Endothelial cell of umbilical vein (primary cell): ENCODE measurements at places on chromosomes 7 and 10.
A peak's percentile ranks its signal among the peaks of the same experiment; 100 is the strongest.

DNA sequence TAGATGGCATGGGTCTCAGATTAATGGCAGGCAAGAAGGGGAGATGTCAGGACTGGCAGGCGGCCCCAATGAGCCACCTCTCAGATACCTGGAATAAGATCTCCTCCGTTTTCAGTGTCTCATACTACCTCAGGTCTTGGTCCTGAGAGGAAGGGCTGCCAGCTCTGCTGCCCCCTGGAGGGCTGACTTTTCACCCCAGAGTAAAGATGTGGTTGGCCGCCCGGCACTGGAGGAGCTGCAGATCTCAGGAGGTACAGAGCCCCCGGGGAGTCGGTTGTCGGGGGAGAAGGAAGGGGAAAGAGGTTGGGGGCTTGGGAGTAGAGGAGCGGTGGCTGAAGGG is 642 bp upstream of the COL13A1 start:
- peak; percentile 70 for DNase-seq

GRCh38 chr7:151312831-151313809 is 28.5 kb upstream of the NUB1 start:
- no peak for DNase-seq

GRCh38 chr7:73308074-73308664 is 457 bp downstream of the NSUN5 start:
- peak; percentile 14 for DNase-seq

DNA sequence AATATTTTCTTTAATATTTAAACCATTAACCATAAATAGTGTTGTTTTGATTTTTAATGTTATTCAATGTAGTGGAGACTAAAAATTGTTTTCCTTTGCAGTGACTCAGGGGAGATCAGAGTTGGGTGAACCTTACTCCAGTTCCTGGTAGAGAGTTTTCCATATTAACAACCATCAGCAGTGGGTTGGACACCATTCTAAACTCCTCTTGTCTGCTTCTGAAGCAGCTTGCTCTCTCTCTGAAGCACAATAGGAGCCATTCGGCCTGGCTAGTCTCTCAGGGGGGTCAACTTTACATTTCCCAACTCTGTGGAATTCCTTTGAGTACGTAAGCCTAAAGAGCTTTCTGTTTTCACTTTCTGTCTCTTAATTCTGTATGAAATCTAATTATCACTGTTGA is 9.4 kb upstream of the NRG3 start:
- peak; percentile 72 for DNase-seq

DNA sequence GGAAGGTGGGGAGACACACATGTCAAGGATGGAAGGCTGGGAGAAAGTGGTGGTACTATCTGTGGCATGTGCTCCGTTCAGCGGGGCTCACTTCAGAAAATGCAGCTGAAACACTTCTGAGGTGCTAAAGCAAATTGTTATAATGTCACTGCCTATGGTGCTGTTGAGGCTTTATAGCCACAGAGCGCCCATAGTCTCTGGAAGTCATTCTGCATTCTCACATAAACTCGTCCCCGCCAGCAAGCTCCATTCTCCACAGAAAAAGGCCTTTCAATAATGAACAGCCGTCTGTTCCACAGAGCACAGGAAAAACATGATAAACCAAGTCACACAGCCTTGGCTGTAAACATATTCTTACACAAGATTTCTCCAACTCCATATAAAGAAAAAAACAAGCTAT is 131.9 kb downstream of the TAX1BP1 start:
- no peak for DNase-seq

- no peak for DNase-seq
Measured at GRCh38 chr7:1152492-1152891, 7.5 kb downstream of the ZFAND2A start.

- no peak for DNase-seq
Measured at GRCh38 chr10:27531336-27531847, 27.3 kb downstream of the RAB18 start.

DNA sequence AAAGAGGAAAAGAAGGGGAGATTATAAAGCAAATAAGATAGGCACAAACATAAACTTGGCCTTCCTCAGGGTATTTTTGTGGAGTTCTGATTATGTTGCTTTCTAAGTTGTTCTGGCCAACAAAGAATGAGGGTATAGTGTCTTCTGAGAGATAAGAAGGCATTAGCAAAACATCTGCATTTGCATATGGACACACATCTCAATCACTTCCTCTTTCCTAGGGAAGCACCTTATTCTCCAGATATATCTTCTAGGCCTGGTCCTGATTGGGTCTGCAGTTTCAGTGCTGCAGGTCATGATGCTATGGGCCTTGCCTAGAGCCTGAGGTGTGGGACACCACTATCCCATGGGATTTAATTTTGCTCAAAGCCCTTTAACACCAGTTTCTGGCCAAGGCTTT is 308.8 kb upstream of the PHYHIPL start:
- no peak for DNase-seq

DNA sequence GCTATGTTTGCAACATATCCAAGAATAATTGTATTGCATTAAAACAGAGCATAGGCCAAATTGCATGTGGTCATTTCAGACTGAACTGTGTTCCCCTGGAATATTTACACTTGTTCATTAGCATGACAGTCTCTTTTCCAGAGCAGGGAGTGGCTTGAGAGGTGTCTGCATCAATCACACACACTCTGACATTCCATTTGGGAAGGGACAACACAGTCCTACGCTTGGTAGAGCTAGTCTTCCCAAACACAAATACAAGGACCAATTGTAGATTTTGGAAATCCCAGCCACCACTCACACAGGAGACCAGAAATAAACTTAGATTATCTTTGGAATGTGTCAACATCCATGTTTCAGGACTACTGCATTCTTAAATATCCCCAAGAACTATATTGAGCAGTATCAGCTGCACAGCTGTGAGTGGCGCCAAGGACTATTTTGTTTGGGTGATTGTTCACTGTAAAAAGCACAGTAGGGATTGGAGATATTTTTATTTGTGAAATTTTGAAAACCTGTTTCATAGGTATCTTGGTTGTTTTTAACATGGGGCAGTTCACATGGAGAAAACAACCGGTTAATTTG is 93.6 kb upstream of the PRR15 start:
- no peak for DNase-seq
